Mammary epithelial cell (primary cell): ENCODE measurements at places on chromosomes 16 and 17. TPM values are rescaled to one million over a fixed set of nuclear protein-coding genes. Genes with fewer than 3 reads are reported as not detected.

The MT1E gene
- total RNA-seq = 158 and 259 TPM in 2 replicates

The MARVELD3 gene
- total RNA-seq = 7.3 TPM

The ERN1 gene
- total RNA-seq = 36.8 and 76.8 TPM in 2 replicates

The HAPSTR1 gene
- 92.6 and 116 TPM in 2 replicates for total RNA-seq

The ELMO3 gene
- total RNA-seq = 20.3 and 29.0 TPM in 2 replicates

The MSLN gene
- total RNA-seq = 17.8 TPM

The PIMREG gene
- total RNA-seq = 0.83 TPM

The CLDN9 gene
- not detected for total RNA-seq

The ACSM2B gene
- not detected for total RNA-seq

The HOXB7 gene
- total RNA-seq = not detected in 2 replicates

The ACSM5 gene
- not detected for total RNA-seq

The TRIM72 gene
- not detected for total RNA-seq

The SAMD14 gene
- total RNA-seq = 0.33 TPM

The PVALEF gene
- not detected in 2 replicates for total RNA-seq

The HOXB4 gene
- 0.17 TPM for total RNA-seq

The CD19 gene
- not detected for total RNA-seq

The SLFN13 gene
- 10.3 TPM for total RNA-seq

The PRAC1 gene
- total RNA-seq = not detected
